ENCODE measurements at places on chromosomes 5 and 9. TPM values are rescaled to one million over a fixed set of nuclear protein-coding genes. Genes with fewer than 3 reads are reported as not detected.
A peak's percentile ranks its signal among the peaks of the same experiment; 100 is the strongest.

BAAT gene
- 0.15 TPM for total RNA-seq

RLN1 gene
- total RNA-seq = 7.2 TPM

CD74 gene
- total RNA-seq = 178 TPM

DBH gene
- total RNA-seq = 0.09 TPM

CORO2A gene
- total RNA-seq = 8.3 TPM

SLC6A19 gene
- total RNA-seq = not detected

- no peaks in the 10 kb centered on the region for H3K27me3 ChIP-seq
- no peak overlapping the region for H3K4me3 ChIP-seq
- H3K4me1 ChIP-seq = no peaks in the 10 kb centered on the region
- H3K27ac ChIP-seq = no peak overlapping the region
- no peaks in the 10 kb centered on the region for H3K36me3 ChIP-seq
- DNase-seq = peak; percentile 4
These were observed 191.7 kb downstream of the AOPEP start for GRCh38 chr9:94918038-94918753.

DNA sequence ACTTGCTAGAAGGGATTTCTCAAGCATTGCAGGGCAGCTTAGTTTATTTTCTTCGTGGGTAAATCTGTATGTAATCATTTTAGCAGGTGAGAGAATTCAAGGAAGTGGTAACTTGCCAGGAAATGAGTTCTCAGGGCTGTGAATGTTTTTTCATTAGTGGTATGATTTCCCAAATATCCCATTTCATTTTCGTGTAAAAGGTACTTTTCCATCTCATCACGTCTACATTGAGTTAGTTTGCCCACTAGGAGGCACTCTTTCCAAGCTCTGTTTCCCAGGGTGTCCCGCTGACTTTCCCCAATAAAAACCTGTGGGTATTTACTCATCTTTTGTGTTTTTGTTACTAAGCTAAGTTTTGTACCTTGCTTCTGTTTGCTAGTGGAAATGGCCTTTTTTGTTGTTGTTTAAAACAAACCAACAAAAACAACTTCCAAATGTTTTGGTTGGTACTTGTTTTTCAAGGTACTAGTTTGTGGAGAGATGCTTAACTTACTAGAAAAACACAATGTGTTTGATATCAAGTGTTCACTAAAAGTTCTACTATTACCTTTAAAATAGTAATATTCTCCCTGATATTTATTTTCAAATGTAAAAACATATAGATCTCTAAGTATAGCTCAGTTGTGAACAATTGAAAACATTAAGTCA, 373.6 kb downstream of the ADGRV1 start:
- no peak overlapping the region for H3K4me3 ChIP-seq
- H3K27ac ChIP-seq = no peak overlapping the region
- DNase-seq = peak; percentile 7
- no peaks in the 10 kb centered on the region for H3K36me3 ChIP-seq

DNA sequence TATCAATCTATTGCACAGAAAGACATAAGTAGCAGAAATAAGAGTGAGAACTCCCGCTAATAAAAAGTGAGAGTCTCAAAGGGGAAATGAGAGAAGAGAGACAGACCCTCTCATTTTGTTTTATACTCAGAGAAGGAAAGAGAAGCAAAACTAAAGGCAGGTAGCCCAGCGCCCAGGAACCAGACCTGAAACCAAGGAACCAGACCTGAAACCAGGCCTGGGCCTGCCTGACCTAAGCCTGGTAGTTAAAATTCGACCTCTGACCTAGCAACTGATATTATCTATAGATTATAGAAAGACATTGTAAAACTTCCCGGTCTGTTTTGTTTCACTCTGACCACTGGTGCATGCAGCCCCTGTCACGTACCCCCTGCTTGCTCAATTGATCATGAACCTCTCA, 134.5 kb upstream of the SEMA6A start:
- no peaks in the 10 kb centered on the region for H3K36me3 ChIP-seq
- H3K4me3 ChIP-seq = no peak overlapping the region
- no peak for DNase-seq
- no peaks in the 10 kb centered on the region for H3K27me3 ChIP-seq
- no peak overlapping the region for H3K27ac ChIP-seq

DNA sequence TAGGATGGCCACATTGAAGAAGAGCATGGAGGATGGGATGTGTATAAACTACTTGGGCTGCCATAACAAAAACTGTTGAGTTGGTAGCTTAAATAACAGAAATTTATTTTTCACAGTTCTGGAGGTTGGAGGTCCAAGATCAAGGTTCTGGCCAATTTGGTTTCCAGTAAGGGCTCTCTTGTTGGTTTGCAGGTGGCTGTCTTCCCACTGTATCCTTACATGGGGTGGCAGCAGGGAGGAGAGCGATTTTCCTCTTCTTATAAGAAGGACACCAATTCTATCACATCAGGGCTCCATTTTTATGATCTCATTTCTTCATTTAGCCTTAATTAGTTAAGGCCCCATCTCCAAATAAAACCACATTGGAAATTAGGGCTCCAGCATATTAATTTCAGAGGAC, 465.7 kb downstream of the GADD45G start:
- peaks cover 4% of the 10 kb centered on the region for H3K27me3 ChIP-seq
- no peaks in the 10 kb centered on the region for H3K36me3 ChIP-seq
- no peak for DNase-seq

DNA sequence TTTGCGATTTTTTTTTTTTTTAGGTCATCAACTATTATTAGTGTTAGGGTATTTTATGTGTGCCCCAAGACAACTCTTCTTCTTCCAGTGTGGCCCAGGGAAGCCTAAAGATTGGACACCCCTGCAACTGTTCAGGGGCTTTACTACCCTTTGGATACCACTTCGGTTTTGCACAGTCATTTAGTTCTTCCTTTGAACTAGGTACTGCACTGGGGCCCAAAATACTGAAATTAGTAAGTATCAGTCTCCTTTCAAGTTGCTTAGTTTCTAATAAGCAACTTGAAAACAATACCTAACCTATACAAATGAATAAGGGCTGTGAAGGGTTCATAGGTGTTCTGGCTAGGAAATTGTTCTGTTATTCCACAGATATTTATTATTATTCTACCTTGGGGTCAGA, 45.3 kb downstream of the CWC27 start:
- no peak overlapping the region for H3K4me3 ChIP-seq
- no peaks in the 10 kb centered on the region for H3K4me1 ChIP-seq
- no peak overlapping the region for H3K27ac ChIP-seq
- no peak for DNase-seq
- no peaks in the 10 kb centered on the region for H3K27me3 ChIP-seq
- H3K36me3 ChIP-seq = no peaks in the 10 kb centered on the region

GRCh38 chr5:60354311-60354710, 345.7 kb downstream of the DEPDC1B start:
- no peak overlapping the region for H3K27ac ChIP-seq
- DNase-seq = no peak
- H3K4me1 ChIP-seq = no peaks in the 10 kb centered on the region
- H3K4me3 ChIP-seq = no peak overlapping the region

GRCh38 chr5:132020568-132021339, 9.3 kb upstream of the ACSL6 start:
- H3K4me3 ChIP-seq = no peak overlapping the region
- peaks cover 54% of the 10 kb centered on the region for H3K4me1 ChIP-seq
- H3K27me3 ChIP-seq = no peaks in the 10 kb centered on the region
- DNase-seq = no peak
- peak overlapping the region; percentile 67 for H3K27ac ChIP-seq
- H3K36me3 ChIP-seq = no peaks in the 10 kb centered on the region

- H3K36me3 ChIP-seq = no peaks in the 10 kb centered on the region
- no peak for DNase-seq
- no peaks in the 10 kb centered on the region for H3K27me3 ChIP-seq
These were observed 664.3 kb upstream of the EDIL3 start for GRCh38 chr5:85049020-85049419.

- H3K27ac ChIP-seq = no peak overlapping the region
- no peak overlapping the region for H3K4me3 ChIP-seq
- DNase-seq = no peak
- H3K27me3 ChIP-seq = no peaks in the 10 kb centered on the region
These were observed 162.2 kb upstream of the TRIM32 start for GRCh38 chr9:116524778-116525470.

DNA sequence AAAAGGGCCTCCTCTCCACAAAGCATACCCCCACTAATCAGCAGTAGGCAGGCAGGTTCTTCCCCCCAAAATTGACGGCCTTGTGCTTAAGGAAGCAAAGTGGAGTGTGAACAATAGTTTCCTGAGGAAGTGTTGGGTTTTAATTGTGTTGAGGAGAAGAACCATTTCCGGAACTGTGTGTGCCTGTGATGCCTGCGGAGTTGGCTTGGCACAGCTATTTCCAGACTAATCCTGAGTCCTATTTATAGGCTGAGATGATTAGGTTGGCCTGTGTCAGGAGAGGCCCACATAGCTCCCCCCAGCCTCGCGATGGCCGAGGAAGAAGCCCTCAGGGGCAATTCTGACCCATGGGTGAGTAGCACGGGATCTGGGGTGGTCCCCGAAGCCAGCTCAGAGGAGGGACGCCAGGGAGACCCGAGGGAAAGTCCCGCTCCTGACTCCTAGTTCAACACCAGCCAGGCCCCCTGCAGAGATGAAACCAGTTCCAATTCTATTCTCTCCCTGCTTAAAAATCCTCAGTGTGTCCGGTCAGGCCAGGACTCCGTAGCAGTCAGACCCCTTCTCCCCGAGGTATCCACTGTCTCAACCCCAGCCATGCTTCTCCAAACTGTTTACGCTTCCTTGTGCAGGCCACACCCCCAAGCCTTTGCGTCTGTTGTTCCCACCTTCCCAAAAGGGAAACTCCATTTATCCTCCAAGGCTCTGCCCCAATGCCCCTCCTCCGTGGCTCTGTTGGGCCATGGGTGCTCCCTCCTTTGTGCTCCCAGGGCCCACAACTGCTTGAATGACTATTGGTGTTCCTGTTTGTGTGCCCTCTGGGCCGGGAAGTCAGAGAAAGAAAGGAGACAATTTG, 18.1 kb downstream of the GSN start:
- no peak for DNase-seq
- H3K27me3 ChIP-seq = no peaks in the 10 kb centered on the region
- H3K4me1 ChIP-seq = no peaks in the 10 kb centered on the region
- H3K36me3 ChIP-seq = no peaks in the 10 kb centered on the region
- H3K4me3 ChIP-seq = no peak overlapping the region

GRCh38 chr5:59299006-59299405, 594.5 kb downstream of the PDE4D start:
- no peaks in the 10 kb centered on the region for H3K27me3 ChIP-seq
- no peaks in the 10 kb centered on the region for H3K36me3 ChIP-seq
- H3K4me3 ChIP-seq = no peak overlapping the region
- no peaks in the 10 kb centered on the region for H3K4me1 ChIP-seq
- H3K27ac ChIP-seq = no peak overlapping the region
- no peak for DNase-seq

DNA sequence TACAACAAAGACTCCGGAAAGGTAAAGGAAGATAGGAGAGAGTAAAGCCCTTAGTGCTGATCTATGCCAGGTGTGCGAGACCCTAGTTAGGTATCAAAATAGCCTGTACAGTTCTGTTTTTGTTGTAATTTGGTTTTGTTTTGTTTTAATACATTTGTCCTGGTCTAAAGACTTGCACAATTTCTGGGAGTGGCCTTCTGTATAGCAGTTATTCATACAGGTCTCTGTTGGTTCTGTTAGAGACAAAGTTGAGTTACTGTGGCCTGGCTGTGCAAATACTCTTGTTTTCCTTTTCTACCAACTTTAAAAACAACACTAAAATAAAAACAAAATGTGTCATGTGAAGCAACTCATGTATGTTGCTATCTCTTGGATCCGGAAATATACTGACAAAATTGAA, 163.6 kb downstream of the COMMD10 start:
- no peaks in the 10 kb centered on the region for H3K36me3 ChIP-seq
- no peaks in the 10 kb centered on the region for H3K4me1 ChIP-seq
- no peak overlapping the region for H3K27ac ChIP-seq
- H3K4me3 ChIP-seq = no peak overlapping the region
- H3K27me3 ChIP-seq = no peaks in the 10 kb centered on the region

GRCh38 chr9:110143950-110144545, 63.9 kb downstream of the C9orf152 start:
- H3K36me3 ChIP-seq = no peaks in the 10 kb centered on the region
- no peak overlapping the region for H3K27ac ChIP-seq
- H3K4me3 ChIP-seq = no peak overlapping the region
- peak; percentile 26 for DNase-seq
- H3K4me1 ChIP-seq = peaks cover 35% of the 10 kb centered on the region

DNA sequence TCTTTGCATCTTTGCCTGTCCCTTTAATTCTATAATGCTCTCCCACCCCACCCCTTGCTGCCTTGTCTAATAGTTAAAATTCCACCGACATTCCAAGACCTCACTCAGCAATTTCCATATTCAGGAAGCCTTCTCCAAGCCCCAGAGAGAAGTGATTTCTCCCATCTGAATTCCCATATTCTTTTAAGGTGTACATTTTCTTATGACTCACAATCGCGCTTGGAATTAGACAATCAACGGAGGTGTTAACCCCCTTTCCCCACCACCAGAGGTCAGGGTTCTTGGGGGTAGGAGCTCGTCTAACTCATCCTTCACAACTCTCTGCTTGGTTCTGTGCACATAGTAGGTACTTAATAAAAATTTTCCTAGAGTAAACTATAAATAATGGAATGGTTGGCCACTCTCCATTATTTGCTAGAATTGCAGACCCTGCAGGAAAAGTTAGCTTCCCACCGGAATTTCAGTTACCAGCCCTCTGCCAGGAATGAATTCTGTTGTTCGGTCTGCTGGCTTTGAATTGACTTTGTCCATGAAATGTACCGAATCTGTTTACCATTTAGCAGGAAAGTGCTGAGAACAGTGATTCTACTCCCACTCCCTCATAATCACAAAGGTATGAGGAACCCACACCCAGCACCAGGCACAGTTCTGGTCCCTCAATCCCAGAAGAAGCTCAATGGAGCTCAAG, 5.0 kb downstream of the KCNIP1 start:
- no peak overlapping the region for H3K4me3 ChIP-seq
- H3K27me3 ChIP-seq = peaks cover 11% of the 10 kb centered on the region
- H3K27ac ChIP-seq = no peak overlapping the region

- no peak for DNase-seq
- no peaks in the 10 kb centered on the region for H3K27me3 ChIP-seq
These were observed 330.7 kb upstream of the POU5F2 start for GRCh38 chr5:94072116-94072515.

DNA sequence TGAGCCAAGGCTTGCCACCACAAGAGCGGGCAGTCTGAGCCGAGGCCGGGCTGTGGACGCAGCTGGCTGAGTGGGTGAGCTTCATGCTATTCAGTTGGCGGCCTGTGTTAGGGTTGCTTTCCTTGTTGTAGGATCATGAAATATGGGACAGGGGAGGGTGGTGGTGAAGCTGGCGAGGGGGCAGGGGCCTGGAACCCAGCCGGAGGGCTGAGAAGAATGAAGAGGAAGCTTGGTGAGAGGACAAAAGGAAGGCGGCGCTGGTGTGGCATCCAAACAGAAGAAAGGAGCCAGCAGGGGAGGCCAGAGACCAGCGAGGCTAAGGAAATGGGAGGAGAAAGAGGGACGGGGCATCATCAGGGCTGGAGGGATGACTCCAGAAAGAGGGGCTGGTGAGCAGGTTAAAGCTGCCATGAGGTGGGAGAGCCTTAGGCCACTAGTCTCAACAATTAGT, 18.3 kb downstream of the RALGPS1 start:
- H3K4me1 ChIP-seq = no peaks in the 10 kb centered on the region
- no peak overlapping the region for H3K27ac ChIP-seq
- H3K27me3 ChIP-seq = no peaks in the 10 kb centered on the region
- H3K36me3 ChIP-seq = no peaks in the 10 kb centered on the region

Measured in CD4-positive, alpha-beta memory T cell (primary cell).